ENCODE measurements at places on chromosomes 4 and X.

DNA sequence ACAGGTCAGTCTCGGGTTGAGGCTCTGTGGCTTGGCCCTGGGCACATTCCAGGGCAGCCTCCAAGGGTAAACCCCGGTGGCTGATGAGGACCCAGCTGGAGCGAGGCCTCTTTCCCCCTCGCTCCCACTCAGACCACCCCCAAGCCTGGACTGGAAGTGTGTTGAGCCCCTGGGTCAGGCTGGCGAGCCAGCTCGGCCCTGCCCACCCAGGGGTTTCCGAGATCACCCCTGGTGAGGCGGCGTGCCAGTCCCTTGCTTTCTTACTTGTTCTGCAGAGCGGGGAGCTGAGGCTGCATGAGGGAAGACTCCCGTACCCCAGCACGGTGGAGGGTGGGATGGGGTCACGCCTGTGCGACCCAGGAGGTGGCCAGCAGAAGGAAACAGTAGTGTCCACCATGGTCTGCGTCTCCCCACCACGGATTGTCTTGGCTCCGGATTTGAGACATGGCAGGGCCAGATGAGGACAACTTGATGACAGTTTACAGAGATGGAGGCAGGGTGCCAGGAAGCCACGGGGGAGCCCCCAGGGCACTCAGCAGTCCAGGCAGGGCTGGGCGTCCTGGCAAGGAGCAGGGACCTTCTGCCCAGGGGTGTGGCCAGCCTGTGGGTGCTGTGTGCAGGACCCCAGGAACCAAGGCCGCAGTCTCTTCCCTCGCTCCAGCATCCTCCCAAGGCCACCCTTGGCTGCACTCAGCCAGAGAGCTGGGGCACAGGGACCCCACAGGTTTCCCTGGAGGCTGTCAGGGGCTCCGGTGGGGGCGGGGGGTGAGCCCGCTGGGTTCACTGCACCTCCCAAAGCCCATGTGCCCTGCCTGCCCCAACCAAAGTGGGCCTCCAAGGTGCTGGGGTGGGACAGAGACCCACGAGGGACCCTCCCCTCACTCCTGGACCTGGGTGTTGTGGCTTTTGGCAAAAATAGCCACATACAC, 6.6 kb upstream of the FGFRL1 start:
- no peak for DNase-seq

DNA sequence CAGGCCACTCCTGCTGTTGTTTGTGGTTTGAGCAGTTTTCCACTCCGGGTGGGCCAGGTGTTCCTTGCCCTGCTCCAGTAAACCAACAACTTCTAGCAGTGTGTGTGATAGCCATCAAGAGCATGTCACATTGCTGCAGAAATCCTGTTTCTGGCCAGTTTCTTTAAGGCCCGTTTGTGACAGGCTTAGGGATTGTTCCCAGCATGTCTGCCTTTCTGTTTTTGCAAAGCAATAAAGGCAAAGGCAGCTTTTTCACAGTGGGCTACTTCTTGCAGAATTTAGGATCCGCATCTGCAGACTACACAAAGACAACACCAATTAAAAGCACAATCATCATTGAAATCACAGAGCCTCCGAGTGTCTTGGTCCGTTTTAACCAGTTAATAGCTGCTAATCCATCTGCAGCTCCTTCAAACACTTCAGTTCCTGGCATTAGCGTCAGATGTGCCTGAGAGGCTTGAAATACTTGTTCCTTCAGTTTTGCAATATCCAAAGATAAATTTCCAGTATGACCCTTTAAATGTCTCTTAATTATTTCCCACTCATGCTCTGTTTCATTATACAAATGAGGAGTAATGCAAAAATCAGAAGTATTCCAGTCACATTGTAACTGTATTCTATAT, 65.1 kb downstream of the ADAM29 start:
- no peak for DNase-seq

DNA sequence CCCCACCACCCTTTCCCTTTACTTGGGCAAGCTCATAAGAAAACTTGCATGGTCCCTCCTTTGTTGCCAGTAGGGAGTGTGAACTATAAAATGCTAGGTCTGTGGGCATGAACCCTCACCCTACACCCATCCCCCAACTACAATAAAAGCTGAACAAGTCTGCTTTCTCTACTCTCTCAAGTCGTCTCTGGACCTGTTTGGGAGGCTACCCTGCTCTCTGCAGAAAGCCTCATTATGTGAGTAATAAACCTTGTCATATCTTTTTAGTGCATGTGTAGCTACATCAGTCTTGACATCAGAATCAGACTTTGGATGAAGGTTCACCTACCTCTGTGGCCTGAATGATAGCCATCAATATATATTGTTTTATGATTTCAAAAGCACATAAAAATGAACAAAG, 155.4 kb upstream of the FAM241A start:
- no peak for DNase-seq

- DNase-seq, result no peak
Measured at GRCh38 chrX:39528161-39528916, 569.4 kb downstream of the BCOR start.

GRCh38 chrX:49019599-49020249, 17.7 kb upstream of the GRIPAP1 start:
- DNase-seq, result no peak

DNA sequence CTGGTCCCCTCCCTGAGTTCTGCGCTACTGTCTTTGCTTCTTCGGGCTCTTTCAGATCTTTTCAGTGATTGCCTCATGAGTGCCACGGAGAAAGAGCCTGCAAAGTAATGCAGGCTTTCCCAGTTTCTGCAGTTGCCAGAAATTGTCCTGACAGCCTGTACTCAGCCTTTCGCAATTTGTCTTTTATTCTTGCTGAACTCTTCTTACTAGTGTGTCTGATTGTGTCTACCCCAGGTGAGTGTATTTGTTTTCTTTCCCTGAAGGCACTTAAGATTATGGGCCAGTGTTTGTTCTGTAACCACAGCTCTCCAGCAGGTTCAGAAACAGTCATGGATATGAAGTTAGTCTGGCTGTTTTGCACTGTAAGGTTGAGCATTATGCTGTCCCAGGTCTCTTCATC, 47.1 kb downstream of the FAM193A start:
- no peak for DNase-seq

DNA sequence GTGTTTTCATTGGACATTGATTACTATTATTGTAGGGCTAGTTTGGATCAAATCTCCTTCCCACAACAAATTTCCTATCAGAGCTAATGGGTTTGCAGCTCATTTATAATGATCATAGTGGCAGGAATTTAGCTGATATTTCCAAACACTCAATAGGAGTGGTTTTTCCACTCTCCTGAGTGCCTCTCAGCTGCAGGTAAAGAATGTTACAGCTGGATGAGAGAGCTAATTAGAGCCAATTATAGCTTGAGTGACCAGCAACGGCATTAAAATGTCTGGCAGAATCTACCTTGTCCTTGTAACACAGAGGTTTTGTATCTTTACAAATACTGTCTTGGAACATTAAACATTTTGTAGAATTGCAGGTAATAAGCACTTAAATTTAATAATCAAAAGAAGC, 602.8 kb upstream of the EPHA5 start:
- DNase-seq, result no peak

- no peak for DNase-seq
Measured at GRCh38 chrX:1384658-1385252, 7.2 kb downstream of the SLC25A6 start.

- no peak for DNase-seq
Measured at GRCh38 chrX:103415068-103415467, 38.7 kb downstream of the BEX3 start.

DNA sequence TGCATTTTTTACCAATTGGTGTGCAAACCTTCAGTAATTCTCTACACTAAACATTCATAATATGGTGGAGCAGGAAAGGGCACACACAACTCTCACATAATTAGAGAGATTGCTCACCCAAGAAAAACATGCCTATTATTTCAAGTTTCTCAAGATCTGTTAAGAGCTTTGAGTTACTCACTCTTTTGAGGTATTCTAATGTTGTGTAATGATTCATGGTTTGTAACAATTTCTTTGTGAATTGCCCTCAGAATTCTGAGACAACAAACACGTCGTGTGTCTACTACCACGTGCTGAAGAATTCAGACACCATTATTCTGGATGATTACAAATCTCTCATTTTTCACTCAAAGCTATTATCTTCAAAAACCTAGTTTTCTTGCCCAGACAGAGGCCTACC, 82.8 kb downstream of the PDGFC start:
- no peak for DNase-seq

- DNase-seq, result no peak
Measured at GRCh38 chr4:142408003-142408441, 438.1 kb downstream of the INPP4B start.

GRCh38 chrX:35380808-35381700, 417.1 kb upstream of the MAGEB16 start:
- no peak for DNase-seq

DNA sequence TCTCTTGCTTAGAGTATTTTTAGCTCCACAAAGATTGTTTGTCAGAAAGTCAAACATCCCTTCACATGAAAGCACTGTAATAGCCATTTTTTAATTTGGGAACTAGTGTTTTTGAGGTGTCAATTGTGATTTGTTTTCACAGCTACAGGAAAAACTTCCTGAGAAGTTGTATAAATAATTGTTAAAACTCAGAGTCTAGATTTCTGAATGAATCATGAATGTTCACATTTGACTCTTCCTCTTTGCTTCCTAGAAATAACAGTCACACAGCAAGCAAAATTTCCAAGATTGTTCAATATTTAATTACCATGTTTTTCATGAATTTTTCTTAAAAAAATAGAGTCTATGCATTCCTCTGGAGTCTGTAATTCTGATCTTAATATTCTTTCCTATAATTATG, 156.9 kb upstream of the SLC7A11 start:
- DNase-seq, result no peak

DNA sequence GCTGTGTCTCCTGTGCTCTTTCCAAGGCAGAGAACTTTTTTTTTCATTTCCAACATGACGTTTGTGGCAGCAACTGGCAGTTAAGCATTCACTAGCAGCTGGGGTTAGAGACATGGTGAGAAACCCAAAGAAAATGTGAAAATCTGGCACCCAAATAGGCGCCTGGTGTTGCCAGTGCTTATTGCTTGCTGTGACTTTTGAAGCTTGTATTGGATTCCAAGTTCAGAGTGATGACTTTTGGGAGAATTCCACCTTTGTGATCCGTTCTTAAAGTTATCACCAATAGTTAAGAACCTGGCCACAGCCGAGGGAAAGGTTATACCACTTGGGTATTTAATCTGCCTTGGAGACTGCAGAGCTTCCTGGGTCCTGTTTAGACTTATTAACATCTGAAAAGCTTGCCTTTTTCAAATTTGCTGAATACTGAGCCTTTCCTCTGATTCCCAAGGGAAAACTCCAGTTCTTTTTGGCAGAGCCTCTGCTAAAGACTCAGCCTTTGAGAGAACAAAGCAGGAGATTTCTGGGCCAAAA, 101.0 kb downstream of the OPHN1 start:
- DNase-seq, result no peak

- DNase-seq, result no peak
Measured at GRCh38 chr4:165378398-165378744, 437 bp upstream of the CPE start.

GRCh38 chr4:121096629-121097028, 24.3 kb upstream of the NDNF start:
- no peak for DNase-seq

GRCh38 chrX:14718403-14718802, 154.5 kb downstream of the FANCB start:
- no peak for DNase-seq

GRCh38 chrX:40343319-40343718, 237.5 kb upstream of the ATP6AP2 start:
- DNase-seq, result no peak

- DNase-seq, result no peak
Measured at GRCh38 chr4:152927737-152928136, 8.4 kb upstream of the FHDC1 start.

DNA sequence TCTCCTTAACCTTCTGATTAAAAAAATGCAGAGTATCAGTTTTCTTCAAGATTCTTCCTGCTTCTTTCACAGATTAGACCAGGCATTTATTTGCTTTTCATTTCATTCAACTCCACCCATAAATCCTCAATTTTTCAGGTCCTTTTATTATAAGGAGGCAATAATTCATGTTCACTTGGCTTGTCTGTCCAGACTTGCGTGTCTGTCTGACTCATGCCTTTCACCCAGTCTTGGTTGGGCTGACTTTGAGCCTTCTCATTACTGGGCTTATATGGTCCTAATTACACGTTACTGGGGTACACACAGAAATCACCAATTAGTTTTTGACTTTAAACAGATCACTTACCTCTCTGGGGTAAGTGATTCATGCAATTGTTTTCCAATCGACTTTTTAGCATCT, 48.8 kb upstream of the GALNT7 start:
- no peak for DNase-seq

DNA sequence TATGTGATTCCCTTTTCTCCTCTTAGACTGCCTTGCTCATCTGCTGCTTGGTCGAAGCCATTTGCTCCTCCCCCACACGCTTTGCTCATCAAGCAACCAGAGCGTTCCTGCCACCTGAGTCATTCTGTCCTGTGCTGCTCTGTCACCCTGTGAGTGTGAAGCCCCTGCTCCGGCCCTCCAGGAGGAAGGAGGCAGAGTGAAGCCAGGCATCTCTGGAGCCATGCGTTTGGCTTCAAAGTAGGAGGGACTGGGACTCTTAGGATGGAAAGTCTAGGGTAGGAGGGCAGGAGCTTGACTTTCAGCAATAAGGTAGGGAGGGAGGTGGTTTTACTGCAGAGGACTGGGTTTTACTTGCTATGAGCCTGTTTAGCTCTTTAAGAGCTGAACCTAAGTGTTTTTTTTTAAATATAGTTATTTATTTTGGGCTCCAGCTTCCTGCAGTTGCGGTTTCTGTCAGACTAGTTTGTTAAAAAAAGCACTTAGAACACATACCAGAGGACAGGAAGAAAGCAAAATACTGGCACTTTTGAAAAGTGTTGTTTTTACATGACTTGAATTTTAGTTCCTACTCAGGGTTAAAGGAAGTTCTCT, 63.6 kb downstream of the SPINK2 start:
- no peak for DNase-seq

GRCh38 chrX:53474707-53475106, 40.5 kb upstream of the HSD17B10 start:
- DNase-seq, result no peak

DNA sequence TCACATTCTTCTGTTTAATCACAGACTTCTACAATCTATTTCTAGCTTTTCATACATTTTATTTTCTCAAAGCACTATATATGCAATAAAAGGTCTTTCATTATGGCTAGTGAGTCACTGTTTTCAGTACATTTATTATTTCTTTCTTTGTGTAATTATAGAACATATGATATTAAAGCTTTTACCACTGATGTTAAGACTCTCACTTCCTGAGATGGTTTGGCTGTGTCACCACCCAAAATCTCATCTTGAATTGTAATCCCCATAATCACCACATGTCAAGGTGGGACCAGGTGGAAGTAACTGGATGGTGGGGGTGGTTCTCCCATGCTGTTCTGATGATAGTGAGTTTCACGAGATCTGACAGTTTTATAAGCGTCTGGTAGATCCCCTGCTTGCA, 41.9 kb downstream of the UBA6 start:
- DNase-seq, result no peak

Data from cortex of kidney (tissue), 1 donor.